ENCODE measurements at places on chromosomes 3 and 15. TPM values are rescaled to one million over a fixed set of nuclear protein-coding genes. Genes with fewer than 3 reads are reported as not detected.

PAQR5 gene
- total RNA-seq, result 0.22 TPM

CLDN18 gene
- not detected for total RNA-seq

NPAP1 gene
- total RNA-seq, result not detected

PAQR9 gene
- total RNA-seq, result 2.4 TPM

SLC24A5 gene
- total RNA-seq, result not detected

AP3S2 gene
- total RNA-seq, result 48.6 TPM

CAPN3 gene
- 264 TPM for total RNA-seq

ACKR4 gene
- total RNA-seq, result not detected

GRCh38 chr3:134608023-134608770, 42.6 kb downstream of the KY start:
- H3K4me1 ChIP-seq, result peaks cover 28% of the 10 kb centered on the region
- no peak overlapping the region for H3K27ac ChIP-seq
- no peak for DNase-seq
- H3K36me3 ChIP-seq, result peaks cover 8% of the 10 kb centered on the region
- H3K27me3 ChIP-seq, result no peaks in the 10 kb centered on the region

- no peak overlapping the region for H3K27ac ChIP-seq
- no peak overlapping the region for H3K4me3 ChIP-seq
- no peaks in the 10 kb centered on the region for H3K4me1 ChIP-seq
- DNase-seq, result no peak
- no peaks in the 10 kb centered on the region for H3K27me3 ChIP-seq
Measured at GRCh38 chr15:36183201-36183600, 396.2 kb upstream of the CDIN1 start.

- no peak overlapping the region for H3K4me3 ChIP-seq
- no peak overlapping the region for H3K27ac ChIP-seq
- H3K4me1 ChIP-seq, result peaks cover 65% of the 10 kb centered on the region
- peaks cover 47% of the 10 kb centered on the region for H3K36me3 ChIP-seq
- no peak for DNase-seq
Measured at GRCh38 chr3:52050571-52050970, 5.8 kb downstream of the DUSP7 start.

GRCh38 chr15:99979371-99979770, 246.1 kb upstream of the LYSMD4 start:
- no peaks in the 10 kb centered on the region for H3K36me3 ChIP-seq
- H3K27me3 ChIP-seq, result no peaks in the 10 kb centered on the region
- H3K4me1 ChIP-seq, result no peaks in the 10 kb centered on the region
- peak; percentile 29 for DNase-seq
- H3K27ac ChIP-seq, result no peak overlapping the region

GRCh38 chr3:56370991-56371775, 97.1 kb downstream of the ERC2 start:
- DNase-seq, result no peak
- no peak overlapping the region for H3K4me3 ChIP-seq
- H3K4me1 ChIP-seq, result no peaks in the 10 kb centered on the region
- H3K27ac ChIP-seq, result no peak overlapping the region
- H3K36me3 ChIP-seq, result no peaks in the 10 kb centered on the region
- no peaks in the 10 kb centered on the region for H3K27me3 ChIP-seq

DNA sequence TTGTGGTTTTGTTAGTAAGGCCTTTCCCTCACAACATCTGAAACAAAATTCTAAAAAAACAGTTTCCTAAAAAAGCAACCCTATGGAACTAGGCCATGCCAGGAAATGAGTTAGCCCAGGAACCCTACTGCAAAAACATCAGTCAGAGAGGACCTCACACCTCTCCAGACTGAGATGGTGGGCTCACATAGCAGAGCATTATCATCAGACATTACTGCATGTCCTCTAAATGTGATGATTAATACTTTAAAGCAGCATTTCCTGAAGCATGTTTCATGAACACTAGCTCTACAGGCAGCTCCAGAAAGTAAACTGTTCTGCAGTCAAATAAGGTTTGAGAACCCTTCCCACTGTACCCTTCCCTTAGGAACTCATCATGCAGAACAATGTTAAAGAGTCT, 232.3 kb upstream of the MRPL3 start:
- DNase-seq, result no peak
- no peaks in the 10 kb centered on the region for H3K4me1 ChIP-seq
- no peaks in the 10 kb centered on the region for H3K27me3 ChIP-seq
- no peak overlapping the region for H3K4me3 ChIP-seq
- no peaks in the 10 kb centered on the region for H3K36me3 ChIP-seq

GRCh38 chr15:67119238-67119846, 53.9 kb downstream of the SMAD3 start:
- no peaks in the 10 kb centered on the region for H3K27me3 ChIP-seq
- peaks cover 84% of the 10 kb centered on the region for H3K4me1 ChIP-seq
- H3K4me3 ChIP-seq, result no peak overlapping the region
- no peaks in the 10 kb centered on the region for H3K36me3 ChIP-seq
- peak overlapping the region; percentile 97 for H3K27ac ChIP-seq
- DNase-seq, result no peak

GRCh38 chr3:195250473-195251251, 20.3 kb downstream of the XXYLT1 start:
- H3K4me1 ChIP-seq, result peaks cover 10% of the 10 kb centered on the region
- no peak overlapping the region for H3K4me3 ChIP-seq
- no peaks in the 10 kb centered on the region for H3K27me3 ChIP-seq
- H3K36me3 ChIP-seq, result no peaks in the 10 kb centered on the region

GRCh38 chr15:64476550-64476949, 16.2 kb downstream of the ZNF609 start:
- H3K27me3 ChIP-seq, result no peaks in the 10 kb centered on the region
- no peak overlapping the region for H3K27ac ChIP-seq
- no peak for DNase-seq

DNA sequence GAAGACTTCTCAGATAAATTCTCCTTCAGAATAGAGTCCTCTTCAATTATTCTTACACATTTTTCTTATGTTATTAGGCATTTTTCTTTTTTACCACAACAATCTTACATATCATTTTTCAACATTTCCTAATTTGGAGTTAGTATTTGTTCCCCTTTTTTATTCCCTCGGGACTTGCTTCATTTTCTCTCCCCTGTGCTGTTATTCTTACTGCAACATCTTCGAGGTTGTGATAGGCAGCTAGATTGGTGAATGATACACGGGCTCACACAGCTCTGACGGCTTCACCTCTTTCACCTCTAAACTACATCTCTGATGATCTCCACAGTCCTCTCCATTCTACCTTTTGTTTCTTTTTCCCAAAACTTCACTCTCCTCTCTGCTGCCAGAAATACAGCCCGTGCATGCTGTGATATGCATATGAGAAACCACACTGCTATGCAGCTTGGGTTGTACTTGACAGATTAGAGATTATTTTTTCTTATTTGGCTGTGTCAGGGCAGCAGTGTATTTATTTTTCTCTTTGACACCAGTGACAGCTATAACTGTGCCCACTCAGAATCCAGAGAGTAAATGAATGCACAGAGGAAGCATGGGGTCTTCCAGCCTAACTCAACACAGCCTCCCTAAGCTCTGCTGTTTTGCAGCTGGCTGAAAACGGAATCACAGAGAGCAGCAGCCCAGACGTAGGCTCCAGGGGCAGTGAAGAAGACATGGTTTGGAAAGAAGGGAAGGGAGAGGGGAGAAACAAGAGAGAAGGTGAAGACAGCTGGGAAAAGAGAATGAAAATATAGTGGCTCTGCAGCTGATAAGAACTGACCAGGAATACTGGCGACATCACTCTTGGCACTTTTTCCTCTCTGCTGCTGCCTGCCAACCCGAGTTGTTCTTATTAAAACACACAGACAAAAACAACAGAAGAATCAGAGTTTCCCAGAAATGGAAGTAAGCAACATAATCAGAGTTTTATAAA, 61.8 kb downstream of the SLC9A9 start:
- no peaks in the 10 kb centered on the region for H3K36me3 ChIP-seq
- no peak overlapping the region for H3K27ac ChIP-seq
- no peaks in the 10 kb centered on the region for H3K4me1 ChIP-seq
- H3K27me3 ChIP-seq, result no peaks in the 10 kb centered on the region

GRCh38 chr15:31031471-31032067, 40.1 kb upstream of the MTMR10 start:
- H3K27me3 ChIP-seq, result no peaks in the 10 kb centered on the region
- H3K4me1 ChIP-seq, result no peaks in the 10 kb centered on the region
- no peak overlapping the region for H3K4me3 ChIP-seq

GRCh38 chr15:71207141-71207540, 91.9 kb downstream of the THSD4 start:
- DNase-seq, result no peak
- H3K27me3 ChIP-seq, result no peaks in the 10 kb centered on the region
- no peaks in the 10 kb centered on the region for H3K36me3 ChIP-seq
- H3K27ac ChIP-seq, result no peak overlapping the region
- no peak overlapping the region for H3K4me3 ChIP-seq

DNA sequence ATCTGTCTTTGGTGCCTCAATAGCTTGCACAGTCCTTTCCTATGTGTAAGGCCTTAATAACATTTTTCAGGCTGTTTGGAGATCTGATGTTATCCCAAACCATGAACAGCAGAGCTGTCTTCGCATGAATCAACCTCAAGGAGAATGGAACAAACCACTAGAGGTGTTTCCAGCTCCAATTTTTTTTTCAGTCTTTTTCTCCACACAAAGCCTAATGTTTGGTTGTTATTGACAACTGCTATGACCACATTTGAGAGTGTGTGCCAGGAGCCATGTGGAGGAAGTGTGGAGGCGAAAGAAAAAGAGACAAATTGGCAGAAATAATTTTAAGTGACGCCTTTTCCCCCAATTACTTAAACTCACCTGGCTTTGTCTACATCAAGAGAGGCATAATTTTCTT, 38.7 kb downstream of the RTP4 start:
- DNase-seq, result no peak
- no peaks in the 10 kb centered on the region for H3K27me3 ChIP-seq
- no peaks in the 10 kb centered on the region for H3K4me1 ChIP-seq
- H3K27ac ChIP-seq, result no peak overlapping the region
- no peaks in the 10 kb centered on the region for H3K36me3 ChIP-seq

DNA sequence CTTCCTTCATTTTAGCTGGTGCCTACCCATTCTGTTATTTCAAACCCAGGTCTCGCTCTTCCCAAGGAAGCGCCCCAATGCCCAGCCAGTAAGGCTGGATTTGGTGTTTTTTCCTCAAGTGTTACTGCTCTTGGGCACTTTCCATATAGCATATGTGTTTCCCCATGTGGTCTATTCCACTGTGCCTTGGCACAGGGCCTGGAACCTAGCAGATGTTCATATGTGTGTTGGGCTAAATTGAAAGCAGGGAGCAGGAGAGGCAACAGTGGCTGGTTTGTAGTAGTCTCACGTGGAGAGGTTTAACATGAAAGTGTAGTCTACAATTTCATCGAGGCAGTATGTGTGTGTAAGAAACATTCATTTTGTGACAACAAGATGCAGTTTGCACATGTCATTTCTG, 48.2 kb upstream of the TEX264 start:
- DNase-seq, result no peak
- H3K36me3 ChIP-seq, result peaks cover 8% of the 10 kb centered on the region
- peaks cover 34% of the 10 kb centered on the region for H3K4me1 ChIP-seq
- no peak overlapping the region for H3K4me3 ChIP-seq
- no peak overlapping the region for H3K27ac ChIP-seq

- H3K4me1 ChIP-seq, result peaks cover 7% of the 10 kb centered on the region
- H3K27ac ChIP-seq, result no peak overlapping the region
- H3K4me3 ChIP-seq, result no peak overlapping the region
- H3K27me3 ChIP-seq, result no peaks in the 10 kb centered on the region
- peaks cover 37% of the 10 kb centered on the region for H3K36me3 ChIP-seq
- DNase-seq, result no peak
Measured at GRCh38 chr15:62795171-62795570, 247.4 kb upstream of the TPM1 start.

DNA sequence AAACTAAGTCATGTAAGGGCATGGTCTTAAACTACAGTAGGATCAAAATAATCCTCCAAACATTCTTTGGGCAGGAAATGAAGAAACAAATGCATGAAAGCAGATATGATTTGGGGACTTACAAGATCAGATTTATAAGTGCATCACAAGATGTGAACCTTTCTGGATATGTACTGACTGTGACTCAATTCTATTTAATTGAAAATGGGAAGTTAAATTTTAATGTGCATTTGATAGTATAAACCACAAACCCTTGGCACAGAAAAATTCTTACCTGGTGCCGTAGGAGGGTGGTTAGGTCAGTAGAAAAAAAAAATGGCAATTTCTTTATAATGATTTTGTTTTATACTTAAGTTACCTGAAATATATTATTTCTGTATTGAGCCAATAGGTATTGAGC, 262.5 kb upstream of the TGFBR2 start:
- no peaks in the 10 kb centered on the region for H3K36me3 ChIP-seq
- no peak overlapping the region for H3K27ac ChIP-seq
- no peaks in the 10 kb centered on the region for H3K27me3 ChIP-seq
- no peak overlapping the region for H3K4me3 ChIP-seq

DNA sequence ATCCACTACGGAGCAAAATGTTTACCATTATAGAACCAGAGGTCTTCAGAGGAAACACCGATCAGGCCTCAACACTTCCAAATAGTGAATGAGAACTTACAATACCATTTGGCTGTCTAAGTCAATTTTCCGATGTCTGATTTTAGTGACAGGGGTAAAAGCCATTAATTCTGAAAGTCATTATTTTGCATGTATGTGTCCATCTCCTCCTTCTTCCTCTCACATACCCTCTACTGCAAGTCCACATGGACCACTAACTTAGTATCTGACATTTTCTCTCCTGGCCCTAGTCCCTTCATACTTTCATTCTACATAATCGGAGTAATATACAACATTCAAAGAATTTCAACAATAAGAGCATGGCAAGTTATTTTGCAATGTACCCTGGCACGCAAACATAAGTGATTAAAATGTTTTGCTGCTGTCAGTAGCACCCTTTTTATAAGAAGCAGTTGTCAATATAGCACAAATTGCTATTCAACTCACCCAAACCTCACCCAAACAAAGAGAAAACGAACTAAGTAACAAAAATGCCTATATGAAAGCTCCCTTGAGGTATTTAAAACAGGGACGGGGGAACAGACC, 1.9 kb downstream of the TOP2B start:
- peak overlapping the region; percentile 83 for H3K4me3 ChIP-seq
- H3K4me1 ChIP-seq, result peaks cover 51% of the 10 kb centered on the region
- no peaks in the 10 kb centered on the region for H3K36me3 ChIP-seq

DNA sequence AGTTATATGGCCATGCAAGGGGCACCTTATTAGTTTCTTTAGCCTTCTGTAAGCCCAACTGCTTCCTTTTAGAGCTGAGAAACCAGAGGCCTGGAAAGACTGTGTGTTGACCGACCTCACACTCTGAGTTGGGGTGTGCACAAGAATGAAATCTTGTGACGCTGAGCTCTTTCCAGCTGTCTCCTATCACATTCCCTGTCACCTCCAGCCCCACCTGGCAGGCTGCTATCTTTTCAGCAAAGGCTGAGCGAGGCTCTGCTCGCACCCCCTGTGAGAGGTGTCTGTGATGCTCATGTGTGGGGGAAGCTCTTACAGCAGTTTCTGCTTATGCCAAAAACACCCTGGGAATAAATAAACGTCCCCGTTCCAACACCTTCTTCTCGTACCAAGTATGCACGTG, 27.0 kb upstream of the LPP start:
- peak overlapping the region; percentile 32 for H3K27ac ChIP-seq
- no peak for DNase-seq
- no peaks in the 10 kb centered on the region for H3K27me3 ChIP-seq
- peaks cover 19% of the 10 kb centered on the region for H3K4me1 ChIP-seq
- no peak overlapping the region for H3K4me3 ChIP-seq
